ENCODE measurements at places on chromosomes 4 and X. TPM values are rescaled to one million over a fixed set of nuclear protein-coding genes. Genes with fewer than 3 reads are reported as not detected.

DNA sequence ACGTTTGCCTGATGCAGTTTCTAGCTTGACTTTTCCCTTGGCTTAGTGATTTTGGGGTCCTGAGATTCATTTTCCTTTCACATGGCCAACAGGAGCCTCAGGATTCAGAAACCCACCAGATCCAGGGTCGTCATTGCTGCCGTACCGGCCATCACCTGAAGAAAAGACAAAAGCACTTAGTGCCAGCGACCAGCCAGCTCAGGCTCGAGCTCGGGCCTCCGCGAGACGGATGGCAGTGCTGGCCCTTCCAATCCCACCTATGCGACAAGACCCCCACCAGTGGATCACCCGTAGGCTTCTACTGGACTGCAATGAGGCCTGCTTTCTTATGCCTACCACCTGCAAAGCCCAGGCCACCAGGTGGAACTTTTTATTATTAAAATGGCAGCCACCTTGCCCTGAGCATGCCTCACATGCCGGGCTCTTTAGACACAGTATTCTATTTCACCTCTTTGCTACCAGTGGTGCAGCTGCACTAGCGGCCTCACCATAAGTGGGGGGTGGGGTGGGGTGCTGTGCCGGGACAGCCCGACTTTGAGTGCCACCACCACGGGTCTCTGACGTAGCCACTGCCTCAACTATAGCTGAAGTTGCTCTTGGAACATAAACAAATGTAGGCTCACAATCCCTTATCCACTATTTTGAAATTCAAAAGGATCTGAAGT lies 84.3 kb downstream of the MTMR1 start:
- DNase-seq = no peak

GRCh38 chr4:38290366-38290765 lies 330.2 kb downstream of the PTTG2 start:
- DNase-seq = no peak

DNA sequence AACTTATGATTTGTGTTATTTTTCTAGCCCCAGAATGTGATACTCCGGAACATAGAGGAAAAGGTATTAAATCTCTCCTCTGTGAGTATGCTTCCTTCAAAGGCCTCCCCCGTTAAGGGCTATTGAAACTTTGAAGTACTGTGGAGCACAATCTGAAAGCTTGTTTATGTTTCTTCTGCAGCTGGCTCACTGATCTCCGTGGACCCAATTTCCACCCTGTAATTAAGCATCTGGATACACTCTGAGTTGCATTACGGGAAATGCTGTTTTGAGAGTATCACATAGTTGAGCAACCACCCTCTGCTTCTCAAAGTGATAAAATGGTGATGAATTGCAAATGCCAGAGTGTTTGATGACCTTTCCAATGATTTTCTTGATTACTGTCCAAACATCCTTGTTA lies 296.8 kb upstream of the PABPC5 start:
- no peak for DNase-seq

DNA sequence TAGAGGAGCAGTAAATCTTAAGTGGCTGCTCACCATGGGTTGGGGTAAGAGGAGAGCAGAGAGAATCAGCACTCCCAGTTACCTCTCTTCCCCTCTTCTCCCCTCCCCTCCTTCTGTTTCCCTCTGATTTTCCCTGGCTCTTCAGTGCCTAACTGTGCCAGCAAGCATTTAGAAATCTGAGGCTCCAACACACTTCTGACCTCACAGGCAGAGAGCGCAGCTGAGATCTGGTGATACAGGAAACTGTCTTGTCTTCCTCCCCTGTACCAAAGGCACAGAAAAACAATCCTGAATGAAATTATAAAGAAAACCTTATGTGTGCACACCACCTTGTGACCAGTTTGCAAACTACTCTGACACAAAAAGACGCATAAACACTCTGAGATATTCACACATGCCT lies 82.4 kb upstream of the SMIM10 start:
- DNase-seq = no peak

DNA sequence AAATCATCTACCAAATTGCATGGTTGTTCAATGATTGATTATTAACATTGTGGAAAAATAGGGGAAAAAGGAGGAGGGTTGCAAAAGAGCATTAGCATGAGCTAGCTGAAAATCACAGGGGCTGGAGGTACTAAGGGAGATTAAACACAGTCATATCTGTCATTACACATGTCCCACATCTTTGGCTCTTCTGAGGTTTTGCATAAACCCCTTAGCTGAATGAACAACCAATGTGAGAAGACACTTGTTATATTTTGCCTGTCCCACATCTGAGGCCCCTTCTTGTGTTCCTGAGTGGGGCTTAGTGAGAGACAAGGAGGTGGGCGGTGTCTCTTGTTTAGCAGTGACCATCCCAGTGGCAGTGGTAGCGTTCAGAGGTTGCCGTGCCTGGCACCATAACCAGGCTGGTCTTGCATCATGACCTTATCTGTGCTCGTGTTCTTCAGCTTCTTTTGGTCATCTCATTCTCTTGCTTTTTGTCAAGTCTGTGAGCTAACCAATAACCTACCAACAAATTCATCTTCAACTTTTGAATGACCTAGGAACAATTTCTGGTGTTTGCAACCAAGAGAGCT lies 95.6 kb downstream of the MID1IP1 start:
- no peak for DNase-seq

- no peak for DNase-seq
Measured at GRCh38 chr4:17029964-17030363, 131.5 kb upstream of the LDB2 start.

DNA sequence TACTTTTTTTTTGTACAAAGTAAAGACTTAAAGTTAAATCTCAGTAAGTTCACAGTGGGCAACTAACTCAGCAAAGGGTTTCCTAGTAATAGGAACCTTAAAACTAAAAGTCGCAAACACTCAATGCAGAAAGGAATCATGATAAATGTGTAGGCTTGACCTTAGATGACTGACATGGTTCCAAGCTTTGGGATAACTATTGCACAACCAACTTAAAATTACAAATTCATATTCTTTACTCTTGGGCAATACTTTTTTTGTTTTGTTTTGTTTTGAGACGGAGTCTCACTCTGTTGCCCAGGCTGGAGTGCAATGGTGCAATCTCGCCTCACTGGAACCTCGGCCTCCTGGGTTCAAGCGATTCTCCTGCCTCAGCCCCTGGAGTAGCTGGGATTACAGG lies 8.2 kb downstream of the ELOVL6 start:
- no peak for DNase-seq

DNA sequence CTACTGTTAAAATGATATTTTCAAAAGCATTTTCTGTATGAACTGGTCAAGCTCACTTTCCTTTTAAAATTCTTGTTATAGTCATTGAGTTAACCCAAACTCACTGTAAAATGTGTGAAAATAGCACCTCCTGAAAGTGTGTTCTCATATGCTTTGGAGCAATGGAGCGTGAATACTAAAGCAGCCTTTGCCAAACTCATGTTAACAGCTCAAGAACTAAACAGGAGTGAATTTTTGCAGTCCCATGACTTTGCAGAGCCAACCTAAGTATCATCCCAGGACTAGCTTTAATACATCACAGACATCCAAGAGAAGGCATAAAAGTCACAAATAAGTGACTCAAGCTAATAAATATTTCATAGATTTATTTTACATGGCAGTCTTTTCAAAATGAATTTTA lies 2.3 kb downstream of the AMMECR1 start:
- DNase-seq = no peak

Gene FAM47A
- total RNA-seq = not detected

Measured in aorta (tissue), 5 donors.